ENCODE measurements at places on chromosomes 7 and 10.

DNA sequence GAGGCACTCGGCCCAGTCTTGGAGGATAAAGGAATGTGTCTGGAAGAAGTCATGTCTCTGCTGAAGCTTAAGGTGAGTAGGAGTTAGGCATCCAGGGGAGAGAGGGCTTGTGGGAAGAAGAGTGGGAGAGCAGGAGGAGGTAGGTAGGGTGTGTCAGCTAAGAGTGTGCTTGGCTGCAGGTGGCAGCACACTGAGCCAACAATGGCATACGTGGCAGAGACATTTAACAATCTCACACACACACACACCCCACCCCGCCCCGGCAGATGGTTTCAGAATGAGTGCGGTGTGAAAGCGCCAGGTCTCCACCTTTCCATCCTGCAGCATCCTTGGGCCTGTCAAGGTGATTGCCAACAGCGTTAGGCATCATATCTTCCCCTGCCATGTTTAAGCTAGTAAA, 11.2 kb upstream of the ARPC1A start:
- DNase-seq: no peak

DNA sequence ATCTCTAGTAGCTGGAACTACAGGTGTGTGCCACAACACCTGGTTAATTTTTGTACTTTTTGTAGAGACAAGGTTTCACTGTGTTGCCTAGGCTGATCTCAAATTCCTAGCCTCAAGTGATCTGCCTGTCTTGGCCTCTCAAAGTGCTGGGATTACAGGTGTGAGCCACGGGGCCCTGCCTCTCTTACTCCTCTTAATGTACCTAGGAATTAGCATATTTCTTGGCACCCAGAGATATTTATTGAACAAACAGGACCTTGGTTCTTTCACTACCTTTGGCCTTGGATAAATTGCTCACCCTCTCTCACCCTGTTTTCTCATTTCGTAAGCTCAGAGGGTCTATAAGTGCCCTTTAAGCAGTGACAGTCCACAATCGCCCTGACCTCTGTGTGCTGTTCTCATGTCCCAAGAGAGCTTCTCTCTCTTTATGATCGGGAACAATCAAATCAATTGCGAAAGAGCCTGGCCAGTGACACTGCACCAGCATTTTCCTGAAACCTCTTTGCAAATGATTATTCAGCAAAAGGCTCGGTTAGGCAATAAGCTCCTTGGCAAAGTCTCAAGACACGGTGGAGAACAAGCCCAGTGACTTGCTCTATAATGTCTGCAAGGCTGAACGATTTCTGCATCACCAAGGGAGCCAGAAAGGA, 117.7 kb downstream of the APBB1IP start:
- no peak for DNase-seq

DNA sequence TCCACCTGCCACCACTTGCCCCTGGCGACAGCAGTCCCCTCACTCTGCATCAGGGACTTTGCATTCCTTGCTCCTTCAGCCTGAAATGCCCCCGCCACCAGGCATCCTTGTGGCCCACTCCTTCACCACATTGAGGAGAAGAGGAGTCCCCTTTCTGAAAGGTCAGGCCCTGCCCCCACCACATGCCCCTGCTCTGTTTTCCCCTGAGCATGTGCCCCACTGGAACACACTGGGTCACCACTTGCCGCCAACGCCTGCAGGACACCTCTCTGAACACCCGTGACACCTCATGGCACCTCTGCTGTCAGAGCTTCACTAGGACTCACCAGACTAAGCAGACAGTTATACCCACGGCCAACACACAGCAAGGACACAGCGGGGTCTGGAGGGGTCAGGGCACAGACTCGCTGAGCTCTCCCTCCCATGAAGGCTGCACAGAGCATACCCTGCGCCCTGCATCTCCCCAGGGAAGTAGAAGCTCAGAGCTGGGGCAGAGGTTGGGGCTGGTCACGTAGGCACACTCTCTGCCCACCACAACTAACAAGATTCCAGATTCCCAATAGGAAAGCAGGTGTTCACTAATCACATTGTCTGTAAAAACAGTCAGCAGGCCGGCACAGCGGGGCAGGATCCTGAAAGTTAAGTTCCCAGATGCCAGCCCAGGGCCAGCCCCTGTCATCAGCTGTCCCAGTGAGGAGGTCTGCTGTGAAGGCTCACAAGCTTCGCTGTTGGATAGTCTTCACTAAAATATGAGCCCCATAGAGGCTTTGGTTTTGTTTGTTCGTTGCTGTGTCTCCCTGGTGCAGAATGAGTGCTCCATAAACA, 5.8 kb upstream of the AOC1 start:
- no peak for DNase-seq

DNA sequence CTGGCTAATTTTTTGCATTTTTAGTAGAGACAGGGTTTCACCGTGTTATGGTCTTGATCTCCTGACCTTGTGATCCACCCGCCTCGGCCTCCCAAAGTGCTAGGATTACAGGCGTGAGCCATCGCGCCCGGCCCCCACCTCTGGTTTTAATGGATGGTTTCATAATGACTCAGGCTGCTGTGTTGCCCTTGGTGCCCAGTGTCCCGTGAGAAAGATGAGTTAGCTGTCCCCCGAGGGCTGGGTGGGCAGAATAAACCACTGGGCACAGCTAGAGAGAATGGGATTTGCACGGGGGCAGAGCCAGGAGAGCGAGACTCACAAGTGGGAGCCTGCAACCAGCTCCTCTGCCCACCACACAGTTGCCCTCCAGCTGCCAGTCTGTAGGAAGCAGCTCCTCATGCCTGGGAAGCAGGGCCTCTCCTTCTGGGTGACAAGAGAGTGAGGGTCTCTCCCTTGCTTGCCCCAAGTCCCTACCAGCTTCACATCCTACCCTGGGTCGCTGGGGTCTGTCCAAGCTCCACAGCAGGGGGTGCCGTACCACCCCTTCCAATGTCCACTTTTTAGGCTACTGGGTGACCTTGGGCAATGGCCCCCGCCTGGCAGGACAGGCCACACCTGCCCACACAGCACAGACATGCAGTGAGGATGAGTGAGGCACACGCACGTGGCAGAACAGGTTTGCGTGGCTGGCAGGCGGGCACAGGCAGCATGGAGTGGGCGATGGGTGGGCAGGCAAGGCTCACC, 16.1 kb upstream of the NDST2 start:
- no peak for DNase-seq

GRCh38 chr7:148699782-148700629, 1.3 kb downstream of the CUL1 start:
- DNase-seq: no peak
